ENCODE measurements at places on chromosomes 7 and 10.

GRCh38 chr7:46178661-46179060, 257.6 kb upstream of the IGFBP3 start:
- no peak for DNase-seq

- DNase-seq: no peak
Observed at GRCh38 chr10:81065474-81065873, 527.8 kb downstream of the SH2D4B start.

- no peak for DNase-seq
Observed at GRCh38 chr10:73813333-73813732, 1.9 kb upstream of the NDST2 start.

GRCh38 chr10:98253499-98253898, 14.5 kb downstream of the LOXL4 start:
- no peak for DNase-seq

GRCh38 chr7:89085580-89085979, 290.0 kb upstream of the TEX47 start:
- DNase-seq: no peak

DNA sequence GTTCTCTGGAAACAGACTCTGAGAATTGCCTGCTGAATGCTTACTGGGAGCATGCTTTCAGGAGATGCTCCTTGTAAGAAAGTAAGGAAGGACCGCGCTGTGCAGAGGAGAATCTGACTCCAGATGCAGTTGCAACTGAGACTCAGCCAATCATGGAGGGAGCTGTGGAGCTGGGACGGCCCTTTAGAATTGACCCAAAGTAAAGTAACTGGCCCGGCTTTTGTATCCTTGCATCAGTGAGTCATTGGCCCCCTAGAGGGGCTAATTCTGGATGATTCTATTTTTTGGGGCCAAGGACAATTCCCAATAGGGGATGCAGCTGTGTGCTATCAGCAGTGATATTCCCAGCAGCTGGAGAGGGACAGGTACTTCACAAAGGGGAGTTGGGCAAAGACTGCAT, 170.4 kb downstream of the PTEN start:
- DNase-seq: no peak

DNA sequence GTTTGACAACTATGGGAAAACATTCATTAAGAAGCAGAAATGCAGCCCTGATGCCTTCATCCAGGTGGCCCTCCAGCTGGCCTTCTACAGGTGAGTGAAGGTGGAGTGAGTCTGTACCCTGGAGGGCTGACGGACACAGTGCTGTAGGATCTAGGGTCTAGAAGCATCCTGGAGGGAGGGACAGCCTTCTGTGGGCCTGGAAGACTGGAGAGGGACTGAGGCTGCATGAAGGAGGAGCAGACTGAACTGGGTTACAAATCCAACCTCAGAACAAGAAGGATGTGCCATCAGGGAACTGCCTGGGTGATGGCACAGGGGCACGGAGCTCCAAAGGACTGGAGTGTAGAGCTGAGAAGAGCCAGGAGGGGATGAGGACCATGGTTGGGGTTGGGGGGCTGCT, 27.5 kb upstream of the C10orf53 start:
- no peak for DNase-seq

- no peak for DNase-seq
Observed at GRCh38 chr10:126397156-126397555, 8.9 kb upstream of the ADAM12 start.

DNA sequence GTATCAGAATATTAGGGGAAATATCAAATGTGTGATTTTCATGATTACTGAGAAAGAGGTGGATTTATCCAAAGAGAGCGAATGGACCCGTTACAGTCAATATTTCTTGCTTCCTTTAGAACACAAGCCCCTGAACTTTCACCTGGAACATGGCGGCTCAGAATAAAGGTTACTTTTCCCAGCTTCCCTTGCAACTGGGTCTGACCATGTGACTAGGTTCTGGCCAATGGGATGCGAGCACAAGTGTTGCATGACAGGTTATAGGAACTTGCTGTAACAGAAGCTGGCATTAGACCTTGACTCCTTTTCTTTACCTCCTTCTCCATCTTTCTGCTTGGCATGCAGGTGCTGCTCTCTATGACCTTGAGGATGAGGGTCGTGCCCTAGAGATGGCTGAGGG, 556.1 kb downstream of the TYW1 start:
- DNase-seq: no peak

- DNase-seq: no peak
Observed at GRCh38 chr10:121531076-121531829, 67.0 kb downstream of the FGFR2 start.

GRCh38 chr7:31091924-31092434, 39.9 kb downstream of the ADCYAP1R1 start:
- DNase-seq: no peak

DNA sequence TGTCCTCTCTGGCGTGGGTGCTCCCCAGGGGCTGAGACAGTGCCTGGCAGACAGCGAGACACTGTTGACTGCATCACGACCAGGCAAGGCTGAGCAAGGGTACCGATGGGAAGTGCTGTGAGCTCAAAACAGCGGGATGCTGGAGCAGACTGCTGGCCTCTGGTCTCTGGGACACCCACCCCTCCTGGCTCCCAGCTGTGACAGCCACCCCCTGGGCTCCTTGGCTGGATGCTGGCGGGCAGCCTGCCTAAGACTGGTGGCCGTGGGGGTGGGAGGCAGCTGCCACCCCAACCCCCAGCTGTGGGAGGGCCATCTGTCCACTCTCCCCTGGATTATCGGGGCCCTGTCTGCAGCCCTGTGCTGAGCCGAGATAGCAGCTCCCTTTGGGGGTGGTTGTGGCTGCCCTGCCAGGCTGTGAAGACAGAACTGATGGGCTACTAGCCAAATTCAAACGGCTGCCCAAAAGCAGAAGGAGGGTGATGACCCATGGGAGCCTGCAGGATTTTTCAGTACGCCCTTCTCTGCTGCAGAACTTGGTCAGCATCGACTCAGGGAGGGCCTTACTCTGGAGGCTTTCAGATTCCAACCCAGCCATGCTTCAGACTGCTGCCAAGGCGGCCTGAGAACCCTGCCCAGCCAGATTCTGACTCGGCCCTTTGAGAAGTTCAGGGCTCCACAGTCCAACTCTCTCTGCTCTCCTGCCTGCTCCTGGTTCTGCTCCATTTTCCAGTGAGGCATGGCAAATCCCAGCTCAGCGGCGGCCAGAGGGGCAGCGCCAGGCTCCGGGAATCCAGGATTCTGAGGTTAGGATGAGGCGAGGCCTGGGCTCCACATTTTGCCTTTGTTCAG, 125.3 kb downstream of the NEURL1 start:
- DNase-seq: no peak

- DNase-seq: no peak
Observed at GRCh38 chr7:89761173-89761572, 393.1 kb upstream of the STEAP1 start.

DNA sequence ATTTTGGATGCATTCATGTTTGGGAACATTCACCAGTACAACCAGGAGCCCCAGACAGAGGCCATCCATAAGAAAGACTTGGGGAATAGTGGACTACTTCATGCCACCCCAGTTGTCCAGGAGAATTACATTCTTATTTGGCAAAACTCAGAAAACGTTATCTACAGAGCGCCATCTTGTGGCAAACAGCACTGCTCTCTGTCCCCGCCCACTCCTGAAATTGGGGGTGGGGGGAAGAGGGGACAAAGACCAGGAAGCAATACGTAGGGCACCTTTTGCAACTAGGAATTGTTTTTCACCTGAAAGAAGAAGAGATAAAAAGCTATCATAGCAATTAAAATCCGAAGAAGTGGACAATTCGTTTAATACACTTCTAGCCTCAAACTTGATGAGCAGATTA, 134.6 kb upstream of the MGMT start:
- DNase-seq: no peak

DNA sequence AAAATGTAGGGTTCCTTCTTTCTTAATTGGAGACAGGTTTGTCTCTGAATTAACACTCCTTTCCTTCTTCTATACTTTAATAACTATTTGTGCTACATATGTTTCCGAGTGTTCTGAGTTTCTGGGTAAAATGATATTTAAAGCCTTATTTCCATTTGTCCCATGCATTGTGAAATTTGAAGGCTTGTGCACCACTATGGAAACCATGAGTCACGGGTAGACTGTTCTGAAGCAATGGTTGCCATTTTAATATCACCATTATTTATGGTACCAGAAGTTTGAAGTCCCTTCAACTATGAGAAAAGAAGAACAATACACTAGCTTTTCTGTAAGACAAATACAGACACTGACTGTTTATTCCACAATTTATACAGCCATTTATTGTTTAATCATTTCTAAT, 44.7 kb upstream of the ZEB1 start:
- no peak for DNase-seq

GRCh38 chr10:94264085-94264484, 98.7 kb downstream of the NOC3L start:
- DNase-seq: no peak

- DNase-seq: no peak
Observed at GRCh38 chr10:100647928-100648327, 97.5 kb upstream of the PAX2 start.

DNA sequence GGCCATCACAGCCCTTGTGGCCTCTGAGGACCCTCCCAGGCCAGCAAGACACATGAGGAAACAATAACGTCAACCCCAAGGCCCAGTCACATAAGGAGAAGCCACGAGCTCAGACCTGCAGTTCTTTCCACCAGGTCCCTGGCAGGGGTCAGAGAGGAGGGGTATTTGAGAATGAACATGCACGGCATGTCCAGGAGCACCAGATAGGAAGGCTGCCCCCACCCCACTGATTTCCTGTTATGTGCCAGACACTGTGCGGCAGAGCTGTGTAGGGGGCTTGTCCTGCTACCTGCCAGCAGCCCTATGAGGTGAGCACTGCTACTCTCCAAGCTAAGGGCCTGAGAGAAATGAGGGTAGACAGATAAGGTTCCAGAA, 40.7 kb upstream of the ZMIZ1 start:
- no peak for DNase-seq

DNA sequence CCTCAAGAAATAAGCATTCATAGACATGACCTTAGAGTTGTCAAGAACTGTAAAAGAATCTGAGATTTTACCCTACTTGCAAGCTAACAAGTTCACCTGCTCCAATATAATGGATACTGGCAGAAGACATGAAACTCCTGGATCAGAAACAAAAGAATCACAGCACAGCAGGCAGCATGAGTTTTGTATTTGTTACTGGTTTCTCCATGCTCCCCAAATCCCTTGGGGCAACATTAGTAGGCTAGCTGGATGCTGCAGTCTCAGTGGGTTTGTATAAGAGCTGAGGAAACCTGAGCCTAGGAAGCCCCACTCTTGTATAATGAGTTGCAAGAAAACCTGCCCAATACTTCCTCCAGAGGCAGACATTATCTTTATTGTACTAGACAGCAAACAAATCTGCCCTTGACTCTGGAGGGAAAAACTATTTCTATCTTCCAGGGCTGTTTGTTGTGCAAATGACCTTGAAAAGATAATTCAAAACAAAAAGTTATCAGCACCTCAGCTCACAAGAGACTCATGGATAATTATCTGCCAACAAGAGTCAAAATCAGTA, 64.8 kb downstream of the ABLIM1 start:
- no peak for DNase-seq

- no peak for DNase-seq
Observed at GRCh38 chr10:1137499-1138163, 81.4 kb downstream of the WDR37 start.

DNA sequence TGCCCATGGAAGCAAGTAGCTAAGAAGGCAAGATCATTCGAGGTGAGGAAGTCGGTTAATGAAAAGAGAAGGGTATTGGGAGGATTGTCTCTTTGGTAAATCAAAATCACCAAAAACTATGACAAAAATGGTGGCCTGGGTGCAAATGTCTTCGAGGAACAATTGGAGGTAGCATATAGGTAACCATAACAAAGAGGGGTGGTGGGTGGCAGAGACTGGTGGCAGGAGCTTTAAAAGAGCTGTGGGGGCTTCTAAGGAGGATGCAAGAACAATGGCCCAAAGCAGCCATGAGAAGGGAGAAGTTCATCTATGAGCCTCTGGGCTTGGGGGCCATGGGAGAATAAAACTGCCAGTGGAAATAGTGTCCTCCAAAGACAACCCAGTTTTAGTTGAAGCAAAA, 172.2 kb upstream of the PDE1C start:
- no peak for DNase-seq

DNA sequence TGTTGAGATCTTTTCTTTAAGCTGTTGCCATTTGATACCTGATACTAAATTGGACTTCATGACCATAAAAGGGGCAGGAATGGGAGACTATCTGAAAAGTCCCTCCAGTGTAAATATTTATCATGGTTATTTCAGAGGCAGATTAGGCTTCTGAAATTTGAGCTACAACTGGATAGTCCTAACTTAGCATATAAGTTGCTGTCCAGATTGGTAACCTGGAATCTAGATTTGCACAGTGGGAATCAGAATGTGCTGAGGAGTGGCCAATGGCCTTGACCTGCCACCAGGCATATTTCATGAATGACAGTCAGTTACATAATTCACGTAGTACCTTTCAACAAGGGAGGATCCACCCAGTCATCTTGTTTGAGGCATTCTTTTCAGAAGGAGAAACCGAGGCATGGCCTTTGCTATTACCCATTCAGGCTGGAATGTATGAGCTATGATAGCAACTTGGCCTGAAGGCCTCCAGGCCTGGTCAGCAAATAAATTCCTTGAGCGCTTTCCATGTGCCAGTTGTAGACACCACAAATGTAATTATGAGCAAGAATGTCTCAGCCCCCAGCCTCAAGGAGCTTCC, 80.0 kb downstream of the EEPD1 start:
- no peak for DNase-seq

GRCh38 chr7:134083766-134084487, 43.2 kb upstream of the LRGUK start:
- no peak for DNase-seq

- peak; percentile 4 for DNase-seq
Observed at GRCh38 chr7:87875151-87876039, 765 bp downstream of the SLC25A40 start.

- DNase-seq: no peak
Observed at GRCh38 chr10:31789555-31789954, 139.1 kb downstream of the ARHGAP12 start.

DNA sequence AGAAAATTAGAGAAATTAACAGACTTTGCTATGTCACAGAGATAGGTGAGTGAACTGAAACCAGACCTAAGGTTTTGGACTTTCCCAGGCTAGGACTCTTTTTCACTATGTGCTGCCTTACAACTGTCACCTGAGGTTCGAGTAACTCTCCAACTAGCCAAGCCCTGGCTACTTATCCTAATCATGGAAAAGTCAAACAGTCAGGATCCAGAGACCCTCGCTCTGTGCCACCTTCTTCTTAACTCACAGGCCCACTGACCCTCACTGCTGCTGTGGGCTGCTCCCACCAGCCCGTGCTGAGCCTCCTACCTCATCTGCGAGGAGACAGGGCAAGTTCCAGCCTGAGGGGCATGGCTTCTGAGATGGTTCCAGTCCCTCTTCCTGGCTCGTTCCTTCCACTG, 211.4 kb upstream of the KLF14 start:
- no peak for DNase-seq

GRCh38 chr7:16080131-16080530, 341.2 kb downstream of the CRPPA start:
- no peak for DNase-seq

DNA sequence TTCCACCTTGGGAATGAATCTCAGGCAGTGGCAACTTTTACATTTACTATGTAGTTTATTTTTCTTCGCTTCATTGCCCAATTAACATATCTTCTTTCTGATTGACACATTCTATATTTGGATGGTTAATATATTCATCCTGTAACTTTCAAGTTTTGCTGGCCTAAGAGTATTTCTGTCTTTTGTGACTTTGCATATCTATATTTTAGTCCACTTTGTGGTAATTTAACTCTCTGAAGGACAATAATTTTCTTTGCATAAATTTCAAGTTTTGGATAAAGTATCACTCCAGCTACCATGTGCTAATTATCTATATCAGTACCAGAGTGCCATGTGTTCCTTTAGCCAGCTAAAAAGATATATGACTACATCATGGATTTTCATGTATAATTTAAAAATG, 151.5 kb upstream of the KAT6B start:
- DNase-seq: no peak
